ENCODE measurements at places on chromosomes 2 and 18. TPM values are rescaled to one million over a fixed set of nuclear protein-coding genes. Genes with fewer than 3 reads are reported as not detected.

Gene TMEFF2
- total RNA-seq: 37.6 TPM

Gene TTN
- 1.2 TPM for total RNA-seq

Gene SNTG2
- total RNA-seq: 0.98 TPM

Gene RAB6D
- total RNA-seq: 0.98 TPM

Gene SPATA3
- total RNA-seq: not detected

Gene MEMO1
- total RNA-seq: 50.4 TPM

Gene NYAP2
- 12.5 TPM for total RNA-seq

Gene C2orf15
- 2.5 TPM for total RNA-seq

Gene CCBE1
- 39.1 TPM for total RNA-seq

Gene TCF23
- not detected for total RNA-seq

Gene TLK1
- 14.3 TPM for total RNA-seq

Gene PSMA8
- total RNA-seq: not detected

Gene OSBPL6
- 15.7 TPM for total RNA-seq

Gene GNLY
- not detected for total RNA-seq

Gene ARHGAP25
- 2.0 TPM for total RNA-seq

Gene KCNK3
- 4.2 TPM for total RNA-seq

Gene OTOS
- not detected for total RNA-seq

Gene SERPINE2
- total RNA-seq: 41.1 TPM

Gene WDFY1
- total RNA-seq: 33.7 TPM

Gene PHLPP1
- total RNA-seq: 17.0 TPM

Gene GCG
- 0.49 TPM for total RNA-seq
